Heart right ventricle (tissue), 16 donors: ENCODE measurements at places on chromosomes 11 and 22. TPM values are rescaled to one million over a fixed set of nuclear protein-coding genes. Genes with fewer than 3 reads are reported as not detected.

The SPDYC gene
- not detected for total RNA-seq

The KRTAP5-8 gene
- total RNA-seq: not detected

The NPAS4 gene
- total RNA-seq: not detected

- DNase-seq: no peak
These were observed 42.1 kb upstream of the ATXN10 start for GRCh38 chr22:45629469-45630089.

- DNase-seq: peak; percentile 67
These were observed 59.2 kb downstream of the SLC35F2 start for GRCh38 chr11:107799218-107799859.
